ELF-1 (cell line): ENCODE measurements at places on chromosomes 7 and 10.

DNA sequence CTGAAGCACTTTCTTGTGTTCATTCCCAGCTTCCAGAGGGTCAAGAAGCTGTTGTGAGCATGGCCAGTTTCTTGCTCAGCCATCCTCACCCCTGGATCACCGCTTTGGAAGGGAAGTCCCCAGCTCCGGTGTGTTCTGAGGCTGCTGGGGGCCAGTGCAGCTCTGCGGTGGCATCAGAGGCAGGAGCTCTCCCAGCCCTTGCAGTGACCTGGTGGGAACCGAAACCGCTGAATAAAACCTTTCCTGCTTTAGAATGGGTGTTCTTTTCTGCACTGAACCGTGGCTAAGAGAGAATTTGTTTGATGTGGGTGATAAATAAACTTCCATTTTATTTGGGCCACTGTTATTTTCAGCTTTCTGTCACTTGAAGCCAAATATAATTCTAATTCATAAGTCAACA is 450.9 kb upstream of the VSTM2A start:
- no peak for DNase-seq

GRCh38 chr7:41881331-41882130 is 178.6 kb upstream of the INHBA start:
- no peak for DNase-seq

DNA sequence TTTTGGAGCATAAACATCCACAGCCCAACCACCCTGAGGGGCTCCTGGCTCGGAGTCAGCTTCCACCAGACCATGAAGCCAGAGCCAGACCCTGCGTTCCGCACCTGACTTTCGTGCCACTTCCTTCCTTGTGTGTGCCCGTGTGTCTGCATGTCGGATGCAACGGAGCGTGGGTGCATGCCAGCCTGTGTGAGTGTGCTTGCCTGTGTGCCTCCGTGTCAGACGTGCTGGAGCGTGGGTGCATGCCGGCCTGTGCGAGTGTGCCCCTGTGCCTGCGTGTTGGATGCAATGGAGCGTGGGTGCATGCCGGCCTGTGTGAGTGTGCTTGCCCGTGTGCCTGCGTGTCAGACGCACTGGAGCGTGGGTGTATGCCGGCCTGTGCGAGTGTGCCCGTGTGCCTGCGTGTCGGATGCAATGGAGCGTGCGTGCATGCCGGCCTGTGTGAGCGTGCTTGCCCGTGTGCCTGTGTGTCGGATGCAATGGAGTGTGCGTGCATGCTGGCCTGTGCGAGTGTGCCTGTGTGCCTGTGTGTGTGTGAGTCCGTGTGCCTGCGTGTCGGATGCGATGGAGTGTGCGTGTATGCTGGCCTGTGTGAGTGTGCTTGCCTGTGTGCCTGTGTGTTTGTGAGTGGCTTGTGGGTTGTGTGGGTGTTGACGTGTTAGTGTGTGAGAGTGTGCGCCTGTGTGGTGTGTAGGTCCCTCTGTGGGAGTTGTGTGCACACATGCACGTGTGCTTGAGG is 28.1 kb upstream of the KNDC1 start:
- DNase-seq, result no peak

DNA sequence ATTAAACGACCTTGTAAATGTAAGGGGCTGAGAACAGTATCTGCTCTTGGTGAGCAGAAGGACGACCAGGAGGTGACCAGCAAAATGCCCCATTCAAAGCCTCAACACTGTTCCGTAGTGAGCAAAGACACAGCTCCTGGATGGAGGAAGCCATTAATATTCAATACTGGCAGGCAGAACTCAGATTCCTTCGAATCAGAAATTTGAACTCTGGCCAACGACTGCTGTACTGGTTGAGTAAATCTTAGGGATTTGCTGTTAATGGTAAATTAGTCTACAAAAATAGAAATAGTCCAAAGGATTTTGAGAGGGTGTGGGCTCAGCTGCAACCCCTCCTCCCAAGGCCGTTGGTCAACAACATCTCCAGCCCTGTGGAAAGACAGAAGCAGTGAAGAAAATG is 130.5 kb upstream of the PFKP start:
- no peak for DNase-seq

GRCh38 chr7:142983825-142984224 is 21.7 kb upstream of the KEL start:
- DNase-seq, result no peak

DNA sequence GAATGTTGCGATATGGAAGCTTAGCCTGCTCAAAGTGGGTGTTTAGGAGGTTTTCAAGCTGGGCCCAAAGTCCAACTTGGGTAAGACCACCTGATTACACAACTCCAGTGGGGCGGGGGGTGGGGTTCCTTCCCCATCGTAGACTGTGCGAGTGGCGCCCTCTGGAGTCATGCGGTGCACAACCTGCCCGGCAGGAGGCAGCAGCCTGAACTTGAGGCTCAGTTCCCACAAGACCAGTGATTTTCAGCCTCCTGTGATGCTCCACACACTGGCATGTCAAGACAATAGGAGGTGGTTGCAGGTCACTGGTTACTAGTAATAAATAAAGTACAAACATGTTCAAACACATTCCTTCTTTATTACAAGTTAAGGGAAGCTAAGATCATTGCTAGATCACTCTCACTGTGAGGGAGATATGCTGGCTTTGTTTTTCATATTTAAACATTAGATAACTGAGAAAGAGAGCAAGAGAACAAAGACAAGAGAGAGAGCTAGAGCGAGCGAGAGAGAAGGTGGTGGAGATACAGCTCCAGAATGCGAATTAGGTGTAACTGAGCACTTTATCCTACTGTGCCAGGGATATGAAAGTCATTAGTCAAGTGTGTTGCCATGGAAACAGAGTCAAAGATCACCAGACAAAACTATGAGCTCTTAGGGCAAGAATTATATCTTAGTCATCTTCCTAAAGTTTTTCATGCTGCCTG is 97.4 kb upstream of the BMPER start:
- peak; percentile 70 for DNase-seq

GRCh38 chr10:69375307-69376151 is 41.2 kb downstream of the TACR2 start:
- peak; percentile 81 for DNase-seq

DNA sequence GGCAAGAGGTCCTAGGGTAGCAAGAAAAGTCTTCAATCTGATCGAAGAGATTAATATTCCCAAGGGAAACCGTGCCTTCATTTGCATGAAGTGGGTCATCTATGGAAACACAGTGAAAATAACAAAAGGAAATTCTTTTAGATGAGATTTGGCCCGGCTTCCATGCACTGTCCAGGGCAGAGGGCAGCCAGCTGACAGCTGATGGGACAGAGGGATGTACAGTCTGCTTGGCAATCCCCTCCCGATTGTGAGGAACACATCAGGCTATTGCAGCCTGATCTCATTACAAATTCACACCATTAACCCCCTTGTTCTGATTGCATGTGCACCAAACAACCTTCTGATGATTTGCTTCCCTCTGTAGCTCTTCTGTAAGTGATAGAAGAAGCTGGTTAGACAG is 105.3 kb downstream of the FRMD4A start:
- DNase-seq, result no peak

- no peak for DNase-seq
These were observed 5.3 kb upstream of the TMEM139 start for GRCh38 chr7:143279186-143280098.

- peak; percentile 30 for DNase-seq
These were observed 91.3 kb downstream of the PARD3 start for GRCh38 chr10:34723750-34724149.

DNA sequence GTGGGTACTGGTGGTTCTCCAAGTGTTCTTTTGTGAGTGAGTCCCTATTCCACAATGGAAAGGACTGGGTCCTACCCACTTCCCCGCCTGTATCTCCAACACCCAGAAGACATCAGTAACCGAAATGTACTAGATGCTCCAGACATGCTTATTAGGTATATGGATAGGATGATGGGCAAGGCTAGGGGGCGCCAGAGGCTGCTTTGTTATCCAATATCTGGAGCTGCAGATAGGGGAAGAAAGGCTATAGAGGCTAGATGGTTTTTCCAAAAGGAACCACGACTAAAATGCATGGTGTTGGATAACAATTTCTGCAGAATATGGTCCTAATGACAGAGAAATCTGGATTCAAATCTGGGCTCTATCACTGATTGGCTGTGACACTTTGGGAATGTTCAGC is 56.2 kb upstream of the TM9SF3 start:
- DNase-seq, result peak; percentile 40

DNA sequence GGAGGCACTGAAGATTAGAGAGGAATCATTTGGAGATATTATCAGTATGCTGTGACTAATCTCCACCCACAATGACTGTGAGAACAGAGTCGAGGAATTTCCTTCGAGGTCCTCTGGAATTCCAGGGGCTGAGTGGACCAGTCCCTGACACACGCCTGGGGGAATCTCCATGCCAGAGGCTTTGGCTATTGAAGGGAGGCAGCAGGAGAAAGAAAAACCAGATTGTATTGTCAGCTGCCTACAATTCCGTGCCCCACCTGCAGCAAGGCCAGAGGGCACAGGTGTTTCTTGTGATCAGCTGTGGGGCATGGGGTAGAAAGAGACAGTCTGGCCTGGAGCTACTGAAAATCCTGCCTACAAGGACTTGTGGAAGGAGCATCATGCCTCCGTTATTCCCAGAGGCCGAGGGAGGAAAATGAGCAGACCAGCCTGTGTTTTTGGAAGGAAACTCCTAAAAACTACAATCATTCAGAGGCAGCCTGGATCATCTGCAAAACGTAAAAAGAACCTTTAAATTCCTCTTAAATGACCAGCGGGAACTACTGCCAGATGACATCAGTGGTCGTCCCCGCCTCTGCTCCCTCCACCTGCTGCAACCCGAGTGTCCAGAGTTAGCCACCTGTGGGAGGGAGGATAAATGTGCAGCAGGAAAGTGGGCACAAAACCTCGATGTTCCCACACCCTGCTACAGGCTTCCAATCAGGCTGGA is 25.4 kb upstream of the ANK3 start:
- peak; percentile 89 for DNase-seq

DNA sequence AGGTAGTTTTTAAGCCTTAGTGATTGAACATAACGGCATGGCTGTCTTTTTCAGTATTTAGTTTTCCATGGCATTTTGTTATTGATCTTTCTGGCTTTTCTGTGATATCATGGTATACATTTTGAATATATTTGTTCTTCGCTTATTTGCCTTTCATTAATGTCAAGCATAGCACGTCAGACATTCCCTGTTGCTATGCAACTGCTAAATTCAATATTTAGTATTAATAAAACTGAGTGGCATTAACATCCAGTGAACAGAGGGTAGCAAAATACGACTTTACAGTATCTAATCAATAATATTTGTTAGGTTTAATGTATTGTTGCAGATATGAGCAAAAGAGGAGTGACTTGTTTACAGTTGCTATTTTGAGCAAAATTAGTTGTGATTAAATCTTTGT is 72.5 kb downstream of the LCOR start:
- DNase-seq, result no peak

DNA sequence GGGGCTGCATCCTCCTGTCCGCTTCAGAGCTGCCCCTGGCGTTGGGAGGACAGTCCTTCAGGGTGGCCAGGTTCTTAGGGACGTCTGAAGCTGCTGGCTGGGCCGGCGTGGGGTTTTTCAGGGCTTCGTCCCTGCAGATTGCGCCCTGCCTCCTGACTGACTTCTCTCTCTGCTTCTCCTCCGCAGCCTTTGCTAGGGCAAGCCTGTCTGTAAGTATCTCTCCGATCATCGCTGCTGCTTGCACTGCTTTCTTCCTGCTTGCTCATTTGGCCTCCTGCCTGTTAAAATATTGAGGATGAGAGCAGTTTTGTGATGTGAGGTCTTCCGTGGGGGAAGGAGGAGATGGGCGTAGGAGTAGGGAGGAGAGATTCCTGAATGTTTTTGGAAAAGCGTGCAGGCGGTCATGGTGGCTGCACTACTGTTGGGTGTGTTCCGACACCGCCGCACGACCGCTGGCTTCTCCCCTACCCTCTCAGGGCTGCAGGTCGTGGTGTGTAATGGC is 25.3 kb downstream of the PFKFB3 start:
- no peak for DNase-seq

DNA sequence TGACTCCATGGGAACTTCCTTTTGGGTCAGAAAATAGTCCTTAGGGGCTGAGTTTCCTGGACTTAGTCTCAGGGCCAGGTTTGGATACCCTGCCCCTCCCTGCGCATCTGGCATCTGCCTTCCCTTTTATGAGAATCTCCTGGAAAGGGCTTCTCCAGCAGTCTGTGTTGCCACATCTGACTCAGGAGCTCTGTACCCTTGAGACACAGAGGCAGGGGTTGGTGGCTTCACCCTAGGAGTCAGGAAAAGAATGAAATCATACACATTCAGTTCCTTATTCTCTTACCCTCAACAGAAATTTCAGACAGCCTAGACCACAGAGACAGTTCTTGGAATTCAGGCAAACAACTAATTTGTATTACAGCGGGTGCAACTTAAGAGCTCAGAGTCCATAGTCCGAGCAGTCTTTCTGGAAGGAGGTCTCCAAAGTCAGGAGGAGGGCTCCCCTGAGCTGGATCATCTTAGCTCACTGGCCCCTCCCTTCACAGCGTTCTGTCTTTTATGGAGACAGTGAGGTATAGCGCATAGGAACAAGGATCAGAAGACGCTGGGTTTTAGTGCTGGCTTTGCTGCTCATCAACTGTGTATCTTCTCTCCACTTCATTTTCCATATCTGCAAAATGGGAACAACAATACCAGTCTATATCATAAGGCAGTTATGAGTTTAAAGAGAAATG is 3.0 kb upstream of the PLAU start:
- DNase-seq, result no peak

- no peak for DNase-seq
These were observed 8.8 kb upstream of the CRPPA start for GRCh38 chr7:16430133-16430532.

- no peak for DNase-seq
These were observed 55.3 kb downstream of the TBATA start for GRCh38 chr10:70729763-70730357.

- peak; percentile 53 for DNase-seq
These were observed 90.2 kb downstream of the DLG5 start for GRCh38 chr10:77836299-77836820.

DNA sequence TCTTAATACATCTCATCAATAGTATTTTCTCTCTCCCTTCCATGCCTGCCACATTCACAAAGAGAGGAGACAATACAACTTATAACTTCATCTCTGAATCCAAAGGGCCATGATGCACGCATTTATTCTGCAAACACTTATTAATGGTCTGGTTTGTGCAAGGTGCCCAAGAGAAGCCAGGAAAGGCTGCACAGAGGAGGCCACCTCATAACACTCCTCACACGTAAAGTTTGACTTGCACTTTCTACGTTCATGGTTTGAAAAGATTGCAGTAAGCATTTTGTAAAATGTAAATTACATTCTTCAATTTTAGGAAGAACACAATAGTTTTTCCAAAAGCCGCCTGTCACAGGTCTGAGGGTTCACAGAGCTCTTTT is 1.2 kb upstream of the PALS2 start:
- no peak for DNase-seq

- no peak for DNase-seq
These were observed 7.2 kb downstream of the RBM20 start for GRCh38 chr10:110651044-110651958.
